Left colon (tissue), 2 donors: ENCODE measurements at places on chromosomes 13 and 19. TPM values are rescaled to one million over a fixed set of nuclear protein-coding genes. Genes with fewer than 3 reads are reported as not detected.

GRCh38 chr19:31175564-31176348, 173.5 kb downstream of the TSHZ3 start:
- no peak for DNase-seq

GRCh38 chr13:21124852-21125251, 51.5 kb downstream of the SKA3 start:
- no peak for DNase-seq

DNA sequence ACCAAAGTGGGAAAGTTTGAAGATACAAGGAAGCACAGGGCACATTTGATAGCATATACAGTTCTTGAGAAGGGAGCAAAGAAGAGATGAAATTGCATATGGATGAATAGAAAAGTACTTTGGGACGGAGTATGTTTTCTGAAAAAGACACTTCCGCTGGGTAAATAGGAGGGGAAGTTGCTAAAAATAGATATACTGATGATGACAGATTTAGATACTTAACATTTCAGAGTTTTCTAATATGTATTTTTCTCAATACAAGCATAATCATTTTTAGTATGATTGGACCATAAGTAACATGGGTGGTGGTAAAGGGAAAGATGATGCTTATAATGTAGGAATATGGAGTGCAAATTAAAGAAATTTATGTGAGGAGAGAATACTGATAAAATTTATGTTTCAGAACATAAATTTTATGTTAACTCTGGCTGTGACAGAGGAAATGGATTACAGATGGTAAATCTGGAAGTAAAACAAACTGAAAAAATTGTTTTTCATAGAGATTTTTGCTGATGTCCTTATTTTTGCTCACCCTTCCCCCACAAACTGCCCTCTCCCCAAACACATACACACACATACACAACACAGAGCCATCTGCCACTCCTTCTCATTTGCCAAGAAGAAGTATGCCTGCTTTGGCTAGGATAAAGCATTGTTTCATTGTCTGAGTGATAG, 583.9 kb upstream of the MIR17HG start:
- DNase-seq, result no peak

DNA sequence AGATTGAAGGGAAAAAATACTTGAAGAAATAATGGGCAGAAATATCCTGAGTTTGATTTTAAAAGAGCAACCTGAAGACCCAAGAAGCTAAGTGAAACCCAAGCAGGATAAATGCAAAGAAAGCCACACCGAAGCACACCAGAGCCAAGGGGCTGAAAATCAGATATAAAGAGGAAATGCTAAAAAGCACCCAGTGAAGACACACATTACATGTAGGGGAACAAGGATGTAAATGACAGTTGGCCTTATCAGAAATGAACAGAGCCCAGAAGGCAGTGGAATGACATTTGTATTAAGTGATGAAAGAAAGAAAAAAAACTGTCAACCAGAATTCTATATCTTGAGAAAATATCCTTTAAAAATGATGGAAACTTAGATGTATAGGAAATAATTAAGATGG, 139.1 kb downstream of the SLC7A1 start:
- no peak for DNase-seq

GRCh38 chr19:18900700-18901481, 4.9 kb upstream of the CERS1 start:
- DNase-seq, result no peak

GRCh38 chr19:3788996-3789778, 3.0 kb upstream of the MATK start:
- no peak for DNase-seq

DNA sequence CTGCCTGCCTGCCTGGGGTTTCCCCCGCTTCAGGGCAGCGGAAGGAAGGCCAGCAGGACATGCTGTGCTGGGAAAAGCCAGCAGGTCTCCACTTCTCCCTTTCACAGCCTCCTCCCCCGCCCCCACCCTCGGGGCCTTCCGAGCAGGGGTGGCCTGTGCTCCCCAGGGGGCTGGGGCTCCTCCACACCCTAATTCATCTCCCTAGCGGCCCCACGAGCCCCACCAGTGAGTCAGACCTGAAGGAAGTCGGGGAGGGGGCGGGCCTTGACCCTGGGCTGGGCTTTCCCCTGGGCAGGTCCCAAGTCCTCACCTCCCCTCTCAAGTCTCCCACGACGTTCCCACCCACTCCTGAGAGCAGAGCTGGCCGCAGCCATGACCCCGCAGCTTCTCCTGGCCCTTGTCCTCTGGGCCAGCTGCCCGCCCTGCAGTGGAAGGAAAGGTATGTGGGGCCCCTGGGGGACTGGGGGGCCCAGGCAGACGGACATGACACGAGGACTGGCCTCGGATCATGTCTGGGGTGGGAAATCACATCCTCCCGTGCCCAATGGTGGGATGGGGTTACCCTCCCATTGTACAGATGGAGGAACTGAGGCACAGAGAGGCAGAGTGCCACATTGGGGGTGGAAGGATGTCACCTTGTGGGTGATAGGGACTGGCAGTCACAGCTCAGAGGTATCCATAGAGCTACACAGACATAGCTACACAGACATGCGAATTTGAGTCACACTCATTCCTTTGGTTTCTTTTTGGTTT, at the start of gene EBI3:
Gene EBI3, plus strand, starts transcription at position 345 of the 753 bp plus-strand sequence. Its CDS starts 28 bp downstream, at position 373.
- peak; percentile 18 for DNase-seq

The CPB2 gene
- total RNA-seq, result not detected

- no peak for DNase-seq
Observed at GRCh38 chr13:23777575-23777870, 111.7 kb downstream of the MIPEP start.

DNA sequence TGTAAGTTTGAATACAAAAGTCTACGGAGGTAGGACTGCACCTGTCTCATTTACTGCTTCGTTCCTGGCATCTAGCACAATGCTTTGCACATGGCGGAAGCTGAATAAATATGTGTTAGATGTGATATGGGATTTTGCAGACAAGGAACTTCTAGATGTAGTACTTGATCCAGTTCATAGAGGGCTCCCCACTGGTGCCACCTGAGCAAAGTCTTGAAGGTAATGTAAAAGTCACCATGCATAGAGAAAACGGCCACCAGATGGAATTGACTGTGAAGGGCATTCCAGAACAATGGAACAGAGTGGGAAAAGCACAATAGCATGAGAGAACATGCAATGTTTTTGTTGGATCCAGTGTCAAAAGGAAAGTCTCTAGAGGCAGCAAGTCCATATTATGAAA, 209.3 kb downstream of the HS6ST3 start:
- no peak for DNase-seq

The GGACT gene
- 8.3 TPM for total RNA-seq

The GJB2 gene
- total RNA-seq, result 45.0 TPM
